ENCODE measurements at places on chromosomes 7 and 10. TPM values are rescaled to one million over a fixed set of nuclear protein-coding genes. Genes with fewer than 3 reads are reported as not detected.

DNA sequence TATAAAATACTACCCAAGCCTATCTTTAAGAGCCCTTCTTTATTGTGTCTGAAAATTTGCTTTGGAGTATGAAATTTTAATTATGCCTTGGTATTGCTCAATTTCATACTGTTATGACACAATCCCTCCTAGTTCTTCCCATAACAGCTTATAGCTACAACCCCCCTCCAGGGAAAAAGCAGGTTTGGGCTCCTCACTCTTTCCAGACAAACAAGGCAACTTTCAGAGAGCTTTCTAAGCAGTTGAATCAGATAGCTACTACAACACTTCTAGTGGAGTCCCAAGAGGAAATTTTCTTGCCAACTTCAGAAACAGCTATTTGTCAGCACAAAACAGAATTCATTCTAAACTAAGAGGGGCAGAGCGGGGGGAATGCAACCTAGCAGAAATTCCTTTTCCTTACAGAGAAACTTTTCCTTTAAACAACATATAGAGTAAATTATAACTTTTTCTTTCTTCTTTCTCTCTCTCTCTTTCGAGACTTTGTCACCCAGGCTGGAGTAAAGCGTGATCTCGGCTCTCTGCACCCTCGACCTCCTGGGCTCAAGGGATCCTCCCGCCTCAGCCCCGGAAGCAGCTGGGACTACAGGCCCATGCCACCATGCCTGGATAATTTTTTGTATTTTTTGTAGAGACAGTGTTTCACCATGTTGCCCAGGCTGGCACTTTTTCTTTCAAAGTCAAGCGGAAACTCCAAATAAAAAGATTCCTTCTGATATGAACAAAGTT is 26.0 kb upstream of the JMJD1C start:
- DNase-seq = no peak

DNA sequence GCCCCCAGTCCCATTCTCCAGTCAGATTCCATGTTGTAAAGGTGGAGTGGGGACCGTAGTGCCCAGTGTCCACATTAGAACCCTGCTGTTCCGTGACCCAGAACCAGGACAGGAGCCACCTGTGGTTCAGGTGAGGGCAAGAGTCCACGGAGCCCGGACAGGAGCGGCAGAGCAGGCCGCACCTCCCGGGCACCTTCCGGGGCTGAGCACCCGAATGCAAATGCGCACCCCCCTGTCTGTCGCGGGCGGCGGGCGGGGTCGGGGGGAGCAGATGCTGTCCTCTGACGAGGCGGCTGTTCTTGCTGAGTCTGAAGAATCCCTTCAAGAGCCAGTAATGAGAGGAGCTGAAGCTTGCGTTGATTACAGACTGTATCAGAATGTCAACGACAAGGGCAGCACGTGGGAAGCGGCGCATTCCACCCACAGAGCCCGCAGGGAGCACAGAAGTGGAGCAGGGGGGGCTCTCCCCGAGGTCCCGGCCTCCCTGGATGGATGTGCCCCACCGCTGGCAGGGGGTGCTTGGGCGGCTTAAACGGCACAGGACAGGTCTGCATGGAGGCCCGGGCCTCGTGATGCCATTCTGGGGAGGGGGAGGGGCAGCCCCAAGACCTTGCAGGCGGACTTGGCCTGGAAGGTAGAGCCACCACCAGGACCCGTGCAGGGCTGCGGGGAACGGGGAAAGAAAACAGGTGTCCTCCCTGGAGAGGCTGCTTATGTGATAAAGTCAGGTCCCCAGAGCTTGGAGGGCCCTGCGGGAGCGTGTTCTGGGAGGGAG is 407.5 kb upstream of the RNF32 start:
- DNase-seq = no peak

Gene SMO
- total RNA-seq = 0.56 TPM

Gene TSPAN15
- 1.6 TPM for total RNA-seq

DNA sequence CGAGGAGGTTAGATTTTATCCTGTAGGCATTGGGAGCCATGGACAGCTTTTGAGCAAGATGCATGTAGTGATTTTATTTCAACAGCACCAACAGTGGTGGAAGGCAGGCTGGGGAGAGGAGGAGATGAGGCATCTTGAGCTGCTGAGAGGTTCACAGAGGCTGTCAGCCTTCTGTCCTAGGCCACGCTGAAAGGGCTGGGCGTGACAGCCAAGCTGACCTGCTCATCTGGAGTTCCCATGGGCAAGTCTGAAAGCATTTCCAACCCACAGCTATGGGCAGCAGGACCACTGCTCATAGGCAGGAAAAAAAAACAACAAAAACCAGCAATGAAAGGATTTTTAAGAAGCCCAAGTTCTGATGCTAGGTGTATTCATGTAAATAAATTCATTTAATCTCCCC is 7.7 kb downstream of the NEURL1 start:
- DNase-seq = no peak

- no peak for DNase-seq
Observed at GRCh38 chr7:50595491-50596102, 30.4 kb upstream of the DDC start.

GRCh38 chr10:45093945-45094344 is 93.2 kb downstream of the ZNF22 start:
- no peak for DNase-seq

DNA sequence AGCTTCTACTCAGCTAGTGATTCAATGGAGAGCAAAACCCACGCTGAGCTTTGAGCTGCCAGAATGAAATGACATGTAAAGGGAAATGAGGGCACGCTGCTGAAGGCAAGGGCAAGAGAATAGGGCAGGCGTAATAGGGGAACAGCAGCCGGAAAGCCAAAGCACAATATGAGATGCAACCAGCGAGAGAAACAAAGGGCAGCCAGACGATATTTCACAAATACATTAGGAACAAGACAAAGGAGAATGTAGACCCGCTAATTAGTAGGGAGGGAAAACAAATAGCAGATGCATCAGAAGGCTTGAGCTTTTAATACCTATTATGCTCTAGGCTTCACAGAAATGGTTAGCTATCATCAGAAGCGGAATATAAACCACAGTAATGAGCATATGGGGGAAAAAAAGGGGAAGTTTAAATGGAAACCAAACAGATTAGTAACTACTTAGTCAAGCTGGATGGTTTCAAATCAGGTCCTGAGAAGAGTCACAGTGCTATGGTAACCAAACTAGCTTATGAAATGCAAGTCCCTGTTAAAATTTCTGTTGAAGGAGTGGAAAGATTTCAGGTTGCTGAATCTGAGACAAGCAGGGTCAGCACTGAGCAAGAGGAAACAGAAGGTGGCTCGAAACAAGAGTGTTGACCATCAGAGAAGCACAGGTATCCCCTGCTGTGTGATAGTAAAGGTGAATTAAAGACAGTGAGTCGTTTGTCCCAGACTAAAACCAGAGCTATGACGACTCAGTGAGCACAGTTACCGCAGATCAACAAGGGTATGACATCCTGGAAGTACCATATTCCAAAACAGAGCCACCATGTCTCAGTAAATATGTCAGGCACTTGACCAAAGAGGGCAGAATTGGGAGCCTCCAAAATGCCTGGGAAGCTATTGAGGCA is 496.9 kb upstream of the CELF2 start:
- no peak for DNase-seq

DNA sequence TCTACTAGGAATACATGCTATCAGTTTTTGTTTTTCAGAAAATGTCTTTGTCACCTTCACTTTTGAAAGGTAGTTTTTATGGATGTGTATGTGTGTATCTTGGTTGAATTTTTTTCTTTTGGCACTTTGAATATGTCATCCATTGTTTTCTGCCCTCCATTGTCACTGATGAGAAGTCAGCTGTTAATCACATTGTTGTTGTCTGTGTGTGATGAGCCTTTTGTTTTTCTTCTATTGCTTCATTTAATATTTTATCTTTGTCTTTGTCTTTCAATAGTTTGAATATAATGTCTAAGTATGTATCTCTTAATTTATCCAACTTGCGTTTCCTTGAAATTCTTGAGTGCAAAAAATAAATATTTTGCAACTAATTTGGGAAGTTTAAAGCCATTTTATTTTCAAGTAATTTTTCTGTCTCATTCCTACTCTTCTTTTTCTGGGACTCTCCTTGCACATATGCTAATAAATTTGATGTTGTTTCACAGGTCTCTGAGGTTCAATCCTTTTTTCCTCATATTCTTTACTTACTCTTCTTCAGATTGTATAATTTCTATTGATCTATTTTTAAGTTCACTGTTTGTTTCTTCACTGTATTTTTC is 546.9 kb upstream of the GHITM start:
- DNase-seq = no peak

DNA sequence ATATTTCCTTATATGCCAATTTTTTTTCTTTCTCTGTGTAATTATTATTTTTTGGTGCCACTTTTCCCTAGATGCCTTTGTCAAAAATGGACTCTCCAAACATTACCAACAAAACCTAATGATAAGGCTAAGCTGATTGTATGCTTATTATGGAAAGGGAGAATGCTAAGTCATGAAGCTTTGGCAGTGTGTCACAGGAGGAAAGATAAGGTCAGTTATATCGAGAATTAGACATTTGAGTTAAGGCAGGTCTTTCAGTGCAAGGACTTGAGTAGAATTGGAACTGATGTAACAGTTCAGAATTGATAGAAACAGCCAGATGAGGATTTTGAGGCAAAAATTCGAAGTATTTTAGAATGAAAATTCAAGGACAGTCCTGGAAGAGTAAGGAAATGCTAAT is 16.8 kb upstream of the MALRD1 start:
- DNase-seq = no peak

DNA sequence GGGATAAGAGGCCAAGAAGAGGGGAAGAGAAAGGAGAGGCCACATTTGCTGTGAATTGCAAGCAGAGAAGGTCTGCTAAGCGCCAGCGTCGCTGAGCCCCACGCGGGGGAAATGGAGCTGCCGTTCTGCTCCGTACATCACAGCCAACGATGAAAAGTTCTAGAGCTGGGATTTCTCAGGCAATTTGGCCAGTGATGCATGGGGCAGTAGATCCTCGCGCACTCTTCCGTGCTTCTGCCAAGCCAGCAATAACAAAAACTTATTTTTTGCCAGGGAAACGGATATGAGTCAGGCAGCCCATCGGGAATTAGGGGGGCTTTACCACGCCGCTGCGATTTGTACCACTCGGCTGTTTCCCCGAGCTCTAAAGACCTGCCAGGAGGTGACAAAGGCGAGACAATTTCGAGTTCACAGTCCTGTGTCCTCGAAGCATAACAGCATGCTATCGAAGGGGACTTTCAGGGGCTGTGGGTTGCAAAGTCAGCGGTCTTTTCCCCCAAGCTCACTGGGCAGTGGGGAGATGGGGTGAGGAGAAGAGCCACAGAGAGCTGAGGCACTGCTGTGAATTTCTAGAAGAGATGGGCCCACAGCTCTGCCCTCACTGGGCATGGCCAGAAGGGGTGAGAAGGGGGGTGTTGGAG is 30.0 kb upstream of the SLF2 start:
- no peak for DNase-seq

- no peak for DNase-seq
Observed at GRCh38 chr7:7673240-7673550, 32.6 kb downstream of the UMAD1 start.

- DNase-seq = no peak
Observed at GRCh38 chr7:90933984-90934383, 330.2 kb upstream of the FZD1 start.

Gene TMEM72
- total RNA-seq = not detected

GRCh38 chr7:24858108-24858977 is 101.1 kb upstream of the GSDME start:
- DNase-seq = no peak

DNA sequence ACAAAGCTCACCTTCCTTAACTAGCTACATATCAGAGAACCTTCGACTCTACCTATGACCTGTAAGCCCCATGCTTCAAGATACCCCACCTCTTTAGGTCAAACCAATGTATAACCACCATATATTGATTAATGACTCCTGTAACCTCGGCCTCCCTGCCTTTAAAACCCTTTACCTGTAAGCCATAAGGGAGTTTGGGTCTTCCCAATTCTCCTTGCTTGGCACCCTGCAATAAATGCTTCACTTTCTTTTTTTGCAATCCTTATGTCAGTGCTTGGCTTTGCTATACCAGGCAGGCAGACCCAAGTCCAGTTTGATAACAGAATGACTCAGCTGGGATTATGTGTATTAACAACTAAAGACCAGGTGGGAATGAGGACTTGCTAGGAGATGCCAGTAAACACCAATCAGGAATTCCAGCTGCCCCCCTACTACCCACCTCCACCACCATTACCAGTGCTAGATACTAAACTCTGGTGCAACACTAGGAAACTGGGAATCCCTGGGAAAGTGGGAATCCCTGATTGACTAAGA is 22.0 kb upstream of the SLC35G1 start:
- DNase-seq = no peak

DNA sequence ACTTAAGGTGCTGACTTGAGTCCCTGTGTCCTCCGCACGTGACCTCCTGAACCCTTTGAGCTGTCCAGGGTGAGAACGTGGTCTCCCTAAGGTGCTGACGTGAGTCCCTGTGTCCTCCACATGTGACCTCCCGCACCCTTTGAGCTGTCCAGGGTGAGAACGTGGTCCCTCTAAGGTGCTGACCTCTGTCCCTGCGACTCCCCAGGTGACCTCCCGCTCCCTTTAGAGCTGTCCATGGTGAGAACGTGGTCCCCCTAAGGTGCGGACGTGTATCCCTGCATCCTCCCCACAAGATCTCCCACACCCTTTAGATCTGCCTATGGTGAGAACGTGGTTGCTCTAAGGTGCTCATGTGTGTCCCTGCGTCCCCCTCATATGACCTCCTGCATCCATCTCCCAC is 174.3 kb downstream of the ADARB2 start:
- DNase-seq = no peak

GRCh38 chr10:43125881-43126731 is 12.1 kb upstream of the CSGALNACT2 start:
- DNase-seq = no peak

Gene RPP30
- 80.4 TPM for total RNA-seq

- no peak for DNase-seq
Observed at GRCh38 chr7:115410972-115411686, 489.2 kb downstream of the MDFIC start.

- no peak for DNase-seq
Observed at GRCh38 chr7:51142741-51143385, 173.7 kb downstream of the COBL start.

DNA sequence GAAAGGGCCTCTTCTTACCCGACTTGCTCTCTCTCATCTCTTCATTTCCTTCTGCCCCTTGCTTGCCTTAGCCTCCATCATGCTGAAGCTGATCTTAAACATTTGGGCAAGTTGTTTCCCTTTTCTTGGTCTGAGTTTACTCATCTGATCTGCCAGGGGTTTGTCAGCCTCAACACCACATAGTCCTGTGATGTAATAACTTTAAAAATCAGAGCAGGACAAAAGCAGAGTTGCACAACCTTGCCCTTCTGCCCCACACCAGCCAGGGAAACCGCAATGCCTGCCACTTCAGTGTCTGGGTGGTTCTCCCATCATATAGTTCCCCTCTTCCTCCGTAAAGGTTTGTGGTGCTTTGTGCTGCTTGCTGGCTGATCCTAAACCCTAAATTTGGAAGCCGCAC is 9.9 kb upstream of the LIPM start:
- DNase-seq = no peak

Gene FAM237B
- total RNA-seq = not detected

DNA sequence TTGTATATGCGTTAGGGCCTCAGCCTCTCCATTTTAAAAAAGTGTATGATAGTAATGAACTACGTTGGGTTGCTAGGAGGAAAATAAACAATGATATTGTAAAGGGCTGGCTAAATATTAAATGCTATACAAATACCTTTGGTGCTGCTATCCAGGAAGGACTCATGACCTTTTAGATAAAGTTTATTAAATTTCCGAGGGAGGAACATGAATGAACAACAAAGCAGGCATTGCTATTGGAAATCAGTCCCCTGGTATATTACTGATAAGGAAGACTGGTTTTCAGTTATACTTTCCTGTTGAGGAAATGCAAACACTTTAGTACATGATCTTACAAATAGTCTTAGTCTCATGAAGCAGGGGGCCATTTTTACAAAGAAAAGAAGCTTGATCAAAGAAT is 17.2 kb upstream of the AGR2 start:
- DNase-seq = no peak

- peak; percentile 33 for DNase-seq
Observed at GRCh38 chr7:142384493-142384922, 126.7 kb upstream of the PRSS58 start.
